Left renal pelvis (tissue), 4 donors: ENCODE measurements at places on chromosomes 2 and 18. TPM values are rescaled to one million over a fixed set of nuclear protein-coding genes. Genes with fewer than 3 reads are reported as not detected.

- no peak for DNase-seq
Measured at GRCh38 chr2:81077396-81077795, 772.8 kb upstream of the LRRTM1 start.

GRCh38 chr2:28654663-28655320 lies 96.8 kb upstream of the PPP1CB start:
- DNase-seq: no peak

DNA sequence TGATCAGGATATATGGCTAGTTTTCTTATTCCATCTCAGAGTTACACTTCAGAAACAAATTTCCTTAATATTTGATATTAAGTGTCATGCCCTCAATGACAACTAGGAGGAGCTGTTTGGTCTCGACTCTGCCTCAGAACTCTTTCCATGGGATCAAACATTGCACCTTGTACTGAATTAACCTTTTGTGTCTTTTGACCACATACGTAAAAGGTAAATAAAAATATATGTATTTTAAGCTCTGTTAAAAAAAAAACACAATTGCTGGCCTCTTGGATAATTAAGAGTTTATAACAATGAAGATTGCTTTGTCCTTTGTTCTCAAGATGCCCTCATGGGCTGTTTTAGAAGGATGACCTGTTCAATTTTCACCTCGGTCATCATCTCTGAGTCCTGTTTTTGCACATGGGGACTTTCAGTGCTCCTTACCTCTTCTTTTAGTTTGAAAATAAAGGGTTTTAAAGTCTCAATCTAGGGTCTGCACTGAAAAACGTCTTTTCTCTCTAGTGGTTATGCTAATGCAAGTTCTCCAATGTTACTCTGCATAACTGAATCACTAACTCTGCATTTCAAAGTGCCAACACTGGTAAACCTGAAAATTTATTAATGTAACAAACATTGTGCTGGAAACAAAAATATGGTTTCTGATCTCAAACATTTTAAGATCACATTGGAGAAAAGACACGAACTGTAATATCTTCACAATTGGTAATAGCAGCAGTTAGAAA lies 18.8 kb upstream of the FN1 start:
- no peak for DNase-seq

DNA sequence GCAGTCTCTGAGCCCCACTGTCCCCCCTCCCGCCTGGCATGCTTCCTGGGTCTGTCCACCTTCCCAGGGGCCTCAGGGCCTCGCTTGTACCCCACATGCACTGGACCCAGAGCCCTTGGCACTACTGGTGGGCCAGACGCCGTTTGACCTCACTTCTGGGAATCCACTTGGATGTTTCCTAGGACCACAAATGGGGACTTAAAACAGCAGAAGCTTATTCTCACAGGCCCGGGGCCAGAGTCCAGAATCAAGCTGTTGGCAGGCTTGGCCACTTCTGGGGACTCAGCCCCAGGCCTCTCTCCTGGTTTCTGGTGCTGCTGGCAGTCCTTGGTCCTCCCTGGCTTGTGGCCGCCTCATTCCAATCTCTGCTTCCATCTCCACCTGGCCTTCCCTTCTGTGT lies 19.6 kb downstream of the ANO7 start:
- DNase-seq: no peak

DNA sequence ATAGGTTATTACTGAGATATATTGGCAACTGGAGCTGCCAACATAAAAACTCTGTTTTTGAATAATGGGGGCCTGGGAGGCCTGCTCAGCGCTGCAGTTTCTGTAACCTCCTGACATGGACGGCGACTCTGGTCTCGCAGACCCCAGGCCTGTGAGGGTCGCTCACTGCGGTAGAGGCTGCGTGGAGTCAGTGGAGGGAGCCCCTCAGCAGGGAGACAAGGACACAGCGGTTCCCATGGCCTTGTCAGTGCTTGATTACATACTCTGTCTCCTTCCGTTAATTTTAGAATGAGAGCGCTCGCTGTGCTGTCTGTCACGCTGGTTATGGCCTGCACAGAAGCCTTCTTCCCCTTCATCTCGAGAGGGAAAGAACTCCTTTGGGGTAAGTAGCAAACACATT lies 858 bp downstream of the TPO start:
- DNase-seq: no peak

The POTEJ gene
- polyA plus RNA-seq: 0.32 TPM

The METTL5 gene
- polyA plus RNA-seq: 45.7 TPM

The IL1B gene
- 19.0 TPM for polyA plus RNA-seq

The CHRNA1 gene
- polyA plus RNA-seq: 12.3 TPM
